ENCODE measurements at places on chromosomes 6 and 20. TPM values are rescaled to one million over a fixed set of nuclear protein-coding genes. Genes with fewer than 3 reads are reported as not detected.

Gene CBLN4
- total RNA-seq, result not detected

Gene SASH1
- 27.8 TPM for total RNA-seq

Gene TSPYL1
- total RNA-seq, result 51.8 TPM

Gene EYA2
- 3.6 TPM for total RNA-seq

All from cardiac atrium fibroblast (primary cell).